Right cardiac atrium (tissue), 5 donors: ENCODE measurements at places on chromosomes 5 and 9.
A peak's percentile ranks its signal among the peaks of the same experiment; 100 is the strongest.

- DNase-seq = no peak
Observed at GRCh38 chr9:95406121-95406520, 88.6 kb upstream of the FANCC start.

DNA sequence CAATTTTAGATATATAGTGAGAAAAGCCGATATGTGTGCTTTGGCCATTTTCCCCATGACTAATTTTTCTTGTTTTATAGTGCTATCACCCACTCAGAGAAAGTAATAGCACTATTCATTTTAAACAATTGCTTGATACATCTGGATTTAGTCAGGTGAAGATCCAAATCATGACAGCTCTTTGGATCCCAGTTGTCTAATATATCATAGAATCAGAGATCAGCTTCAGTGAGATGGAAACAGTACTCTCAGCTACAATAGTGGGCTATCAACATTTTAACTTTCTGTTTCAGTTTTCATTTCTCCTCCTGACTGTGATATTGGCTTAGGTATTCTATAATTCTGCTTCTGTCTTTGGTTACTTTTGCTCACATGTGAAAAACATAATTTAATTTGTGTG lies 38.7 kb downstream of the VCAN start:
- DNase-seq = no peak

DNA sequence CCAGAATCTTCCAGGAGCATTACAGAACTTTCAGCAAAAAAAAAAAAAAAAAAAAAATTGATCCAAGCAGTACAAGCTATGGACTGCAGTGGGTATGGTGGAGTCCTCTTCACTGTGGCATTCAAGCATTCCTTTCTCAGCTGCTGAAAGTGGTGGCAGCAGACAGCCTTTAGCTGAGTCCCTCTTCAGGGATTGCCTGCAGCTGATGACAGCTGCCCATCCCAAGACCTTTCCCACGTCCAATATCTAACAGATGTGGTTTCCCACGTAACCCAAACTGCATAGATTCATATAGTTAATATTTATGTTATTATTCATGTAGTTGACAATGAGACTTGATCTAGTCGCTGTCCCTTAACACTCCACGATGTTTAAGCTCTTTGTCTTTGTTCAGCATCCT lies 475.9 kb downstream of the TLE1 start:
- no peak for DNase-seq

GRCh38 chr9:88438811-88439210 lies 50.6 kb downstream of the SPIN1 start:
- DNase-seq = no peak

DNA sequence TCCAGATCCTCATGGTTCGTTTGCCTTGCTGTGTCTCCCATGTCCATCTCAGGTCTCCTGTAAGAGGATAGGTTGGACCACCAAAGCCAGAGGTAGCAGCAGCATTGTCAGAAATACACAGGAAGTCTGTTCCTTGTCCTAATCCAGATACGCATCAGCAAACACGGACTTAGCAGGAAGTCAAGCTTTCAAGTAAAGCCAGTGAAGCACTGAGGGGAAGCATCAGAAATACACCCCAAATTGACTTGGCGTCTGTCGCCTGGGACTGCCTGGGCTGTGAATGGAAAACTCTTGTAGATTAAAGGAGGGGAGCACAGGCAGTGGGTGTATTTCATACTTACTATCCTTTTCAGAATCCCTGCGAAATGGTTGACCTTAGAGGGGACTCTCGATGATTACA lies 171.3 kb downstream of the PSAT1 start:
- DNase-seq = no peak

GRCh38 chr5:45335978-45336377 lies 360.2 kb downstream of the HCN1 start:
- no peak for DNase-seq

- peak; percentile 36 for DNase-seq
Observed at GRCh38 chr5:38666668-38667498, 110.4 kb upstream of the LIFR start.

GRCh38 chr9:87862536-87863268 lies 20.0 kb upstream of the SPATA31E1 start:
- DNase-seq = no peak

GRCh38 chr5:53923961-53924360 lies 363.5 kb downstream of the NDUFS4 start:
- no peak for DNase-seq

GRCh38 chr9:108859459-108860114 lies 2.5 kb upstream of the ACTL7A start:
- no peak for DNase-seq

- no peak for DNase-seq
Observed at GRCh38 chr9:113475992-113476391, 12.5 kb downstream of the RGS3 start.

DNA sequence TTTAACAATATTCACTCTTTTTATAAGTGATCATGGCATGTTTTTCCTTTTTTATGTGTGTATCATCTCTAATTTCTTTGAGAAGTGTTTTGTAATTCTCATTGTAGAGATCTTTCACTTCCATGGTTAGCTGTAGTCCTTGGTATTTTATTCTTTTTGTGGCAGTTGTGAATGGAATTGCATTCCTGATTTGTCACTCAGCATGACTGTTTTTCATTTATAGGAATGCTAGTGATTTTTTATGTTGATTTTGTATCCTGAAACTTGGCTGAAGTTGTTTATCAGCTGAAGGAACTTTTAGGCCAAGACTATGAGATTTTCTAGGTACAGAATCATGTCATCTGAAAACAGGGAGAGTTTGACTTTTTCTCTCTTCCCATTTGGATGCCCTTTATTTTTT lies 13.1 kb upstream of the SPINK13 start:
- no peak for DNase-seq

DNA sequence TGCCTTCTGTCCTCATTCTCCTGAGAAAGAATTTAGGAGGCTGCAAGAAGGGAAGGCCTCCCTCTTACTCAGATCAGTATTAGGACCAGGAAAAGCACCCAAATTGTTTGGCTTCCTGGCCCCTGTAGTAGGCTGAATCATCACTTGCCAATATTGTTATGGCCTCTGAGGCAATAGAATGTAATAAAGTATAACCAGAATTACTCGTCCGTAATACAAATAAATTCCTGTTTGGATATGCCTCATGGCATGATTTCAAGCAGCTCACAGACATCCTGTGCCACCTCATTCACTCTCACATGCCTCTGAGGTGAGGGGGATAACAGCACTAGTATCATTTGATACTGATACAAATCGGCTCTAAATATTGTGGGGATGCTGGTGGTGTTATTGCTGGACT lies 427.3 kb downstream of the ISL1 start:
- DNase-seq = no peak

- DNase-seq = no peak
Observed at GRCh38 chr9:91001146-91001611, 199.6 kb downstream of the SYK start.

GRCh38 chr5:24823625-24824024 lies 178.8 kb upstream of the CDH10 start:
- DNase-seq = peak; percentile 24

GRCh38 chr9:109242741-109243140 lies 75.7 kb upstream of the FRRS1L start:
- no peak for DNase-seq

DNA sequence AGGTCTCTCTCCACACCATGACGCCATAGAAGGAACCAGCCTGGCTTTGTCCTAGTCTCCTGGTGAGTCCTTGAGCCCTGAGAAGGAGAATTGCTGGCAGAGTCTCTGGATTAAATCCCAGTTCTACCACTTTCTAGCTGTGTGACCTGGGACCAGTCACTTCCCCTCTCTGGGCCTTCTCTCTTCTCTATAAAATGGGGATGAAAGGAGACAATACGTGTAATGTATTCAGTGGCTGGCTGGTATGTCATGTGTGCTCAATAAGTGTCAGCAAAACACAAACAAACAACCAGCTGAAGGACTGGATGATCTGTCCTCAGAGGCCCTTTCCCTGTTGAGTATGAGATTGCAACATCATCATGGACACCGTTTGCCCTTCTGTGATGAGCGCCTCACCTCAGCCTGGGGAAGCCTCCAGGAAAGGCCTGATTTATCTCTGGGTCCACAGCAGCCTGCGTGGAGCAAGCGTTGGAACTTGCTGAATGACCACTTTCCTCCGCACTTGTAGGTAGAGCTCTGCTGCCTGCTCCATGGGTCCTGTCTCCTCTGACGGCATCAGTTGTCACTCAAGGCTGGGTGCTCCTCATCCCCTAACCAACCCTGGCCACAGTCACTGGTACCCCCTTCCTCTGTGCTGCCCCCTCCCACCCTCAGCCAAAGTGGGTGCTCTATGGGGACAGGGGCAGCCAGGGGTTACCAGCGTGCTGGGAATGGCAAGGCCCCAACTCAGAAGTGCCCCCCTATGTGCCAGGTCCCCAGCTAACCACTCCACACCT lies 3.6 kb upstream of the NR5A1 start:
- no peak for DNase-seq

DNA sequence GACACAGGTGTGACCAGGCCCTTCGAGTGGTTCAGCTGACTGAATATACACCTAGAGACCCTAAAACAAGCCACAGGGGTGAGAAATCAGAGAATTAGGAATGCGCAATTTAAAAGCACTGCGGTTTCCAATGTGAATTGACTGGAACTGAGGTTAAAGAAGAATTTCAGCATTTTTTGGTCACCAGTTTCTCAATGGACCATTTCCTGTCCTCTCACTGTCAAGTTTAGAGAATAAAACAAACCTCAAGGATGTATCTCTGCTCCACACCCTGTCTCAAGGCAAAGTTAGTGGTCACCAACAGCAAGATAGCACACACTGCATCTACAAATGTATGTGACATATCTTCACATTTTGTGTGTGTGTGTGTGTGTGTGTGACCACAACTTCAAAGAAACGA lies 143.8 kb upstream of the MAP3K1 start:
- DNase-seq = no peak

DNA sequence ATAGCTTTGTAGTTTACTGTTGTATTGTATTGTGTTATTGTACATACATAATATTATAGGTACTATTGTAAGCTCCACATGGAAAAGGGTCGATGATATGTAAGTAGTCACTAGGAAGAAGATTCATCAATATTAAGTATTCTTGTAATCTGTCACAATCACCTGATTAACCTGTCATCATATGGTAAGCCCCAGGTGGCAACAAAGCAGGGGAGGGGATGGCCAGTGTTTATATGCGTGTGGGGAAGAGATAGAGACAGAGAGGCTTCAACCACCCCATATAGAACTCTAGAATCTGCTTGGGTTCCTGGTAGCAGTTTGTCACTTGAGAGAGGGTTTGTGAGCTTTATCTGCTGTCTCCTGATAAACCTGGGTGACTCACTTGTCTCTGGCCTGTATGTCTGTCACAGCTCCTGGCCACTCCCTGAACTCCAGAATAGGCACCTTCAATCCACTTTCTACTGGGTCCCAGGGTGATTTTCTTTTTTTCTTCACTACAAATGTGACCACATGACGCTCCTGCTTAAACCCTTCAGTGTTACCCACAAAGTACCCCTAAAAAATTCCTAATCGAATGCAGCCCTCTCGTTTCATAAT lies 48.9 kb upstream of the CPEB4 start:
- no peak for DNase-seq

GRCh38 chr9:75429531-75430475 lies 341.5 kb downstream of the OSTF1 start:
- DNase-seq = no peak

DNA sequence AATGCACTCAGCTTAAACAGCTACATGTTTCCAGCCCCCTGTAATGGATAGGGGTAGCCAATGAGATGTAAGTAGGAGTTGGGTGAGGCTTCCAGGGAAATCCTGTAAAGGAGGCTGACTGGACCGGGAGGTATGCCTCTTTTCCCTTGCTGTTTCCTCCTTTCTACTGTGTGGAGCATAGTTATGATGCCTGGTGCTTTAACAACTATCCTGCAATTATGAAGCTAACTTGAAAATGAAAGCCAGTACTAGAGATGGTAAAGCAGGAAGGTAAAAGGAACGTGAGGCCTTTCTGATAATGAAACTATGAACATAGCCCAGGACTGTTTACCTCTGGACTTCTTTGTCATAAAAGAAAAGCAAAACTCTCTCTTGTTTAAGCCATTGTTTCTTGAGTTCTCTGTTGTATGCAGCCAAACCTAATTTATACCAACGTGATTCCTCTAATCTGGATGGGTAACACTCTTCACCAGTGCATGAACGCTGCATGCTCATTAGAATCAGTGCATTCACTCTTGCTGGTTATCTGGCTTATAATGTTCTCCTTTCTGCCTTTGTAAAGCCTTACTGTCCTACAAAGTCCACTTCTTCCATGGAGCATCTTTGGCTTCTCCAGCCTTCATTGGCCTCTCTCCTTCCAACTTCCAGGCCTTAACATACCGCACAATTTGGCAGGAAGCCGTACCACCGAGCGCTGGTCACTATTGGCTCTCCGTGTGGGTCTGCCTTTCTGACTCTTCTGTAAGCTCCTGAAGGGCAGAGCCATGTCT lies 8.3 kb upstream of the ARHGEF28 start:
- DNase-seq = no peak

- DNase-seq = no peak
Observed at GRCh38 chr5:178475422-178475821, 114.8 kb downstream of the COL23A1 start.

GRCh38 chr9:114777821-114778609 lies 27.8 kb downstream of the TNFSF15 start:
- DNase-seq = no peak

GRCh38 chr5:170643591-170643990 lies 139.8 kb downstream of the KCNIP1 start:
- DNase-seq = no peak

DNA sequence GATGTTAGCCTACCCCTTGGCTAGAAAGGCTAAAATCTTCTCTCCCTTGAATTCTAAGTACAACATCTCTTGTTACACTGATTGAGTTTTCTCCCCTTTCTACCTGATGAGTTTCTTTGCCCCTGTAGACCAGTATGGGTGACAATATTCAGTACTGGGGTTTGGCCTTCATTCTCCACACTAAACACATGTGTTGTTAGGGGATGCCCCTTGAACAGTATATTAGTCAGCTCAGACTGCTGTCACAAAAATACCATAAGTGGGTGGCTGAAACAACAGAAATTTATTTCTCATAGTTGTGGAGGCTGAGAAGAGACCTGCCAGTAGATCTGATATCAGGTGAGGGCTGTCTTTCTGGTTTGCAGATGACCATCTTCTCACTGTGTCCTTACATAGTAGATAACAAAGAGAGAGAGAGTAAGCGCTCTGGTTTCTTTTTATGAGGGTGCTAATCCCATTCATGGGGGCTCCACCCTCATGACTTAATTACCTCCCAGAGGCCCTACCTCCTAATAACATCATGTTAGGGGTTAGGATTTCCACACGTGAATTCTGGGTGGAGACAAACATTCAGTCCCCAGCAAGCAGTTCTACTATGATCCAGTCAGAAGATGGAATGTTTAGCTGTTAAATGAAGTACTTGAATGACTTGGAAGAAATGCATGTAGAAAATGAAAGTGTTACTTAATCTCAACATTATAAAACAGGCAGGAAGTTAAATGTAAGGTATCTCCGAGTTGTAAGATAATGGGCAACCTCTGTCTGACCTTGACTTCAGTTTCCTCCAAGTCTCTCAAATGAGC lies 17.5 kb downstream of the VLDLR start:
- DNase-seq = no peak

DNA sequence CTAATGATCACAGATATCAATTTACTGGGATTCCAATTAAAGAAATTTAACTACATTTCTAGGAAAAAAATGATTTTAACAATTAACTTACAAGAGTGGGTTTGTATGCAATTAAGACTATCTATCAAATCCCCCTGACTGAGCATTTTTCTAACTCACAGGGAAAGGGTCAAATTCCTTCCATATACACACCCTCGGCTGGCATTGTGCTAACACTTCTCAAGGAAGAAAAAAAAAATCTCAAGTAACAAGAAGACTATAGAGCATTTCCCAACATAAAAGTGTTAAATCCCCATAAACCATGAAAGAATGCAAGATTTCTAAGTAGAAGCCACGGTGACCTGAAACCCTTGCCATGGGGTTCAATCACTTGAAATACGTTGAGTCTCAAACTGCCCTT lies 368.8 kb downstream of the GLIS3 start:
- no peak for DNase-seq
